Inflammatory macrophage treated with lipopolysaccharide for 4 hours (primary cell): ENCODE measurements at places on chromosomes 13 and 19.

DNA sequence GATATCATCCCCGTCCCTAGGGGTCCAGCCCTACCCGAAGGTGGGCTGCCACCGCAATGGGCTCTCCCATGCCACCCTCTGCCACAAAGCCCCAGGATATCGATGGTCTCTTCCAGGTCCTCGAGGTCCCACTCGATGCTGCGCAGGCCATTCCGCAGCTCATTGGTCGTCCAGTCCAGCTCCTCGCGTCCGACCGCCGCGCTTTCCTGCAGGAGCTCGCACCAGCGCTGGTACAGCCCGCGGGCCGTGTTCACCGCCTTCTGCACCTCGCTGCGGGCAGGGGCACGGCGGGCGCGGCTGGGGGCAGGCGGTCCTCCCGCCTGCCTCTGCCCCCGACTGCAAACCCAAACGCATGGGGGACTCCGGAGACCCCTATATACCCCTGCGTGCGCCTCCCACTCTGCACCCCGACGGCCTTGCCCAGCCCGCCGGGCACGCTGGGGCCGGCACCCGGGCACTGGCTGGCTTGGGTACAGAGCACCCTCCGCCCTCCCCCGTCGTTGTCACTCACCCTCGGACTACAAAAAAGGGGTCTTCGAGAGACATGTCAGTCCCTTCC is 468 bp downstream of the STX10 start:
- peak; percentile 39 for DNase-seq

DNA sequence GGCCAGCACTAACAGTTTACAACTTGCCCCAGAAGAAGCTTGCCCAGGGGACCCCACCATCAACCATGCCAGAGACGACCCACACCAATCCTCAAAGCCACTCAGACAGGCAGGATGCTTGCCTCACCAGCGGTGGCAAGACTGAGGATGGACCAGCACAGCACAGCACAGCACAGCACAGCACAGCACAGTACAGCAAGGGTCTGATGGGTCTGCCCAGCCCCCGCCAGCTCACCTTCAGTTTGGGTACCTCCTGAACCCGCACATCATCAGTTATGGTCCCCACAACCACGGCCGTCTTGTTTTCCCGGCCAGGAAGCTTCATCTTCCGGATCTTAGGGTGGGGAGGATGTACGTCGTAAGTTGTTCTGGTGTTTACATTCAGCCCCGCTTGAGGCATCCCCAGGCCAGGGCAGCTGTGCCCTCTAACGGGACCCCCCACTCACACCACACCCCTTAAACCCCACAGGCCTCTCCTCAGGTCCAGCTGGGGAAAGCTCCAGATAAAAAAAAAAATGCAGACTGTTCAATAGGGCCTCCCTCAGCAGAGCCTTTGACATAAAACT is 1.7 kb upstream of the FAM83E start:
- DNase-seq: no peak

- no peak for DNase-seq
These were observed 442 bp upstream of the CDC16 start for GRCh38 chr13:114234266-114234644.

GRCh38 chr13:109163037-109163379 is 533.6 kb downstream of the MYO16 start:
- no peak for DNase-seq

DNA sequence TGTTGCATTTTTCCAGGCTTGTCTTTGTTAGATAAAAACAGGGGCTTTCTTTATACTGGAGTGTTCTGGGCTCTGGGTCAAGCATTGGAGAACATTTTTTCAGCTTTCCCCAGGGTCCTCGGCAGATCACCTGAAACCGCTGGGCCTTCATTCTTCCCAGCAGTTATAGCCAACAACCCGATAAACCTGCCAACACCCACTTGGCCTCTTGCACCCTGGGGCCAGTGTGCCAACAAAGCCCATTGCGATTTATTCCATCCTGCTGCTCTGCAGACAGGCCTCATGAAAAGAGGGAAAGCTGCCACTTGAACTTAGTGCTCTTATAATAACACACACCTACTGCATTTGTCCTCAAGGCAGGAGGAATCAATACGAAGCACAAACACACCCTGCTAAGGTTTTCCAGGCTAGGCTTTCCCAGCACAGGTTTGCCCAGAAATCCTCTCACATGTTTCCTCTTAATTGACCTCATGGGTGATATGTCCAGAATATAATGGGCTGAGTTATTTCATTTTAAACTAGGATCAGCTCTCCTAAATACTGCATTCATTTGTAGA is 669.3 kb downstream of the LIG4 start:
- no peak for DNase-seq

DNA sequence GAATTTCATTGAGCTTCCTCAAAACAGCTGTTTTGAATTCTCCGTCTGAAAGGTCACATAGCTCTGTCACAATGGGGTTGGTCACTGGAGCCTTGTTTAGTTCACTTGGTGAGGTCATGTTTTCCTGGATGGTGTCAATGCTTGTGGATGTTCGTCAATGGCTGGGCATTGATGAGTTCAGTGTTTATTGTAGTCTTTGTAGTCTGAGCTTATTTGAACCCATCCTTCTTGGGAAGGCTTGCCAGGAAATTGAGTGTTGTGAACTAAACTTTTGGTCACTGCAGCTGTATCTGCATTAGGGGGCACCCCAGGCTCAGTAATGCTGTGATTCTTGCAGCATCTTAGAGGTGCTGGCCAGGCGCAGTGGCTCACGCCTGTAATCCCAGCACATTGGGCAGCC is 22.0 kb downstream of the BLOC1S3 start:
- DNase-seq: peak; percentile 33

GRCh38 chr13:99299920-99300341 is 7.3 kb downstream of the GPR183 start:
- DNase-seq: no peak

DNA sequence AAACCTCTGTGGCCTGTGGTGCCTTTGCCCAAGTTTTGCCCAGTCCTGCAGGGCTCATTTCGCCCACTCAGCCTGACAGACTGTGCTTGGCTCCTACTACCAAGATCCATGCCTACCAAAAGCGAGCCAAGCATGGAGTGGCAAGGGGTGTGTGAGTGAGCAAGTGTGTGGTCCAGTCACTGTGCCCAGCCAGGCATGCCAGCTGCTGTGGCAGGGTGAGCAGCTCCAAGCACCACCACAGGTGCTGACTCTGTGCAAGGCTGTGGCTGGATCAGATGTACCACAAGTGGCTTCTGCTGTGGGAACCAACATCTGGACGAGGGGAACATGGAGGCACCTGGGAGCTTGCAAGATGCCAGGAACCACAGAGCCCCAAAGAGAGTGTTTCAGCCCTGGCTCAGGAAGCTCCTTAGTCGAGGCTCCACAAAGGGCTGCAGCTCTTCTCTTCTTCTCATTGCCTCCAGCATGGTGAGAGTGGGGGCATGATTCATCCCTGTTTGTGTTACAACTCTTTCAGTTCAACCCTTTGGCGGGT is 1564.2 kb upstream of the MIR17HG start:
- DNase-seq: no peak

DNA sequence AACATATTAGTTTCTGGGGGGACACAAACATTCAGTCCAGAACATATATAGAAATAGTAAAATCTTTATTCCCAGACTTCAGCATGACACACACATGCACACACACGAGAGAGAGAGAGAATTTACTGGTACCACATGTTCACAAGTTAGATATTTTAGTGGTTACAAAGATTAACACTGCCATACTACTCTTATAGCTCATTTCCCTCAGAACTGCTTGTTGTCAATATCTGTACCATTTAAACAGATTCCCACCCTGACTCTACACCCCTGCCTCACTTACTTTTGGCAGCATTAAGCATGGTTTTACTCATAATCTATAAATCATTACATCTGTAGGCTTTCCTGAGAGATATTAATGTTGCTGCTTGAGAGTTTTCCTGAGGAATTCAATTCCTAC is 524.7 kb upstream of the HTR2A start:
- DNase-seq: no peak

GRCh38 chr13:50678464-50679162 is 164.9 kb downstream of the DLEU7 start:
- DNase-seq: no peak

- DNase-seq: no peak
These were observed 96.8 kb downstream of the MAB21L1 start for GRCh38 chr13:35379663-35380062.

- no peak for DNase-seq
These were observed 39.3 kb downstream of the SPTBN4 start for GRCh38 chr19:40506099-40506498.

DNA sequence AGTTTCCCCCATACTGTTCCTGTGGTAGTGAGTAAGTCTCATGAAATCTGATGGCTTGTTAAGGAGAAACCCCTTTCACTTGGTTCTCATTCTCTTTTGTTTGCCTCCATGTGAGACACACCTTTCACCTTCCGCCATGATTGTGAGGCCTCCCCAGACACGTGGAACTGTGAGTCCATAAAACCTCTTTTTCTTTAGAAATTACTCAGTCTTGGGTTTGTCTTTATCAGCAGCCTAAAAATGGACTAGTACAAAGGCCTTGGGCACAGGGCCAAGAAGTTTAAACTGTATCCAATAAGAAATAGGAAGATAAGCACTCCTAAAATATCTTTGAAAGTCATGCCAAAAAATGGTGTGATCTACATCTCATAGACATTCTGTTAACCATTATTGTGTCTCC is 176.9 kb downstream of the TBC1D4 start:
- DNase-seq: no peak

- DNase-seq: no peak
These were observed 2.2 kb upstream of the MYADM start for GRCh38 chr19:53865523-53865917.

DNA sequence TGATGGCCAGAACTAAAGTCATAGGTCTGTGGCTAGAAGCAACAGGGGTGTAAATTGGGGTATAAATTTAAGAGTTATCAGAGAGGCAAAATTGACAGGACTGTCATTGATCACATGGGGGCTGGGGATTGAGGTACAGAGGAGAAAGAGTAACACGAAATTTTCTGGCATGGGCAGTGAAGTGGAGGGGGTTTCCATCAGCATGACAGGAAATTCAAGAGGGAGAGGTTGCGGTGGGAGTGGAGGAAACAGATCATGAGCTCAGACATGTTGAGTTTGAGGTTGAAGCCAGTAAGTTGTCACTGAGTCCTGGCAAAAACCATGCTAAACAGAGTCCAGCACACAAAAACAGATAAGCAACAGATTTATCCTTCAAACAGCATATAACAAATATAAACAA is 192.1 kb upstream of the TSC22D1 start:
- peak; percentile 79 for DNase-seq

GRCh38 chr13:99273128-99273527 is 14.9 kb upstream of the GPR18 start:
- no peak for DNase-seq
